ENCODE measurements at places on chromosomes 2 and 18.

DNA sequence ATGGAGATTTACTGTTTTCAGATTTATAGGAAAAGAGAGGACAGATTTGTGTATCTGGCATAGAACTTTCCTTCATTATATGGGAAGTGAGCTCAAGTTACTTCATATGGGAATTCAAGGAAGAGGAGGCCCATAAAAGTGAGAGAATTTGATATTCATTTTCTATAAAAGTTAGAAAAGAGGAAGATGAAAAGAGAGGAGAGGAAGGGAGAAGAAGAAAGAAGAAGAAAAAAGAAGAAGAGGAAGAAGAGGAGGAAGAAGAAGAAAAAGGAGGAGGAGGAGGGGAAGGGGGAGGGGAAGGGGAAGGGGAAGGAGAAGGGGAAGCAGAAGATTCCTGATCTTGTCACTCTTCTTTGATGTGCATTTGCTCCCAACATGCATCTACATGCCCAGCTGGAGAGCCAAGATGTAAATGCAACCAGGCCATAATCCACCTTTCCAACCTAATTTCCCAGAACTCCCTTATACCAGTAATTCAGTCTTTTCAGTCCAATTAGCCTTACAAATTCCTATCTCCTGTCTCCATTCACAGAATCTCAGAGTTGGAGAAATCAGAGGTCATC lies 15.7 kb upstream of the NMI start:
- DNase-seq: no peak

DNA sequence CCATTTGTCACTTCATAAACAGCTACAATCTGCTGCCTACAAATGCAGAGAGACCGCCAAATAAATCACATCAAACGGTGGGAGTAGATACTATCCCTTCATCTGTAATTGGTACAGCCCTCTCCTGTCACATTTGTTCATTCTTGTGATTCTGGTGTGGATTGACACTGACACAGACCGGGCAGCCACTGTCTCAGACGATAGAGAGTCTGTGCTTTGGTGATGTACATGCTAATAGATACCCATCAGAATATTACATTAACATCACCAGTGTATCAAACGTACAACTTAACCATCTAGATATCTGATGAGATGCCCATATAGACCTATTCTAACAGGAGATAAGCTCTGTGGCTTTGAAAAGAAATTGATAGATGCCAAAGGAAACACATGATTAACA lies 419.7 kb upstream of the ZEB2 start:
- no peak for DNase-seq

DNA sequence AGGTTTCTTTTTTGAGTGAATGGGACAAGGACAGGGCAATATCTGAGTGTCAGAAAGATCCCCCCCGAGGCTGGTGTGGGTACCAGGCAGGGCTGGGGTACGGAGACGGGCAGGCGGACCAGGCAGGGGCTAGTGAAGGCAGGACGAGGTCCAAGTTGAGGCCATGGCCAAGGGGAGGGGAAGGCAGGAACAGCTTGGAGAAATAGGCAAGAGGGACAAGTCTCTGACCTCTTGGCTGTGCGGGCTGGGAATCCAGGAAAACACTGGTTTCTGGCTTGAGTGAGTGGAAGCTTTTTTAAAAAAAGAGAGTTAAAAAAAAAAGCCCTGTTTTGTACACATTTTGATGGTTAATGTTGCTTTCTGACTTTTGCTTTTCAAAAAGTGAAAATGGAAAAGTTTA lies 30.3 kb downstream of the ASAP2 start:
- no peak for DNase-seq

DNA sequence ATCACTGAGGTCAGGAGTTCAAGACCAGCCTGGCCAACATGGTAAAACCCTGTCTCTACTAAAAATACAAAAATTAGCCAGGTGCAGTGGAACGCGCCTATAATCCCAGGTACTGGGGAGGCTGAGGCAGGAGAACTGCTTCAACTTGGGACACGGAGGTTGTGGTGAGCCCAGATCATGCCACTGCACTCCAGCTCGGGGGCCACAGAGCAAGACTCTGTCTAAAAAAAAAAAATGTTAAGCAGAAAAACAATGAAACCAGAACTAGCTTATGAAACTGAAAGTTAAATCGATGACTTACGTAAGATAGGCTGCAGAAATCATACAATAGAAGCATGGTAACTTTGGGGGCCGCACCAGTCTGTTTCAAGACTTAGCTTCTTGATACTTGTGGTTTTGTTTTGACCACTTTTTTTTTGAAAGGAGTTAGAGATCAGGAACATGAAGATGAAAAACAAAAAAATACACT lies 6.2 kb upstream of the GPR155 start:
- no peak for DNase-seq

- no peak for DNase-seq
Observed at GRCh38 chr18:67518566-67518965, 2.0 kb upstream of the DSEL start.

DNA sequence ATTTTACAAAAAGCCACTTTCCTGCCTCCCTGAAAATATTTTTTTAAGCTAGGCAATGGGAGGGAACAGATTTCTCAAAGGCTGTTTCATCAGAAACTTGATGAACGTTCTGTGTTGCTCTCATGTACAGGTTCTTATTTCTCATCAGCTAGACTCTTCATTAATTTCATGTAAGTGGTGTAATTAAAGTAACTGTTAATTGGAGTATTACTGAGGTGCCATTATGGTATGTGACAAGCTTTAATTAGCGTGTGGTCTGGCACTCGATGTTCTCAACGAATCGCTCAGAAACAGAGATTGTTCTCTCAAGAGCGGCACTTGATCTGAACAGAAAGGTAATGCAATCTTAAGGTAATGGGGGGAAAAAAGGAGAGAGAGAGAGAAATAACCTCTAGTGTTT lies 81.9 kb upstream of the MYCN start:
- no peak for DNase-seq

DNA sequence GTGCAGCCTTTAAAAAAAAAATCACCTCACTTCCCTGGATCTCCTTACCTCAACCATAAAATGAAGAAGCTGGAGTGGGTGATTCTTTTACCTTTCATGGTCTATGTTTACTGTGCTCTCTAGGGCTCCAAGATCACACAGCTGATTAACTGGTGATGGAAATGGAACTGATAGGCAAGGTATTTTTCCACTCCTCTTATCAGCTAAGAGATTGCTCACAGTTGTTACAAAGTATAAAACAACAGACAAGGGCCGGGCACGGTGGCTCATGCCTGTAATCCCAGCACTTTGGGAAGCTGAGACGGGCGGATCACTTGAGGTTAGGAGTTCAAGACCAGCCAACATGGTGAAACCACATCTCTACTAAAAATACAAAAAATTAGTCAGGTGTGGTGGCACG lies 14.5 kb downstream of the RPS27A start:
- DNase-seq: no peak

DNA sequence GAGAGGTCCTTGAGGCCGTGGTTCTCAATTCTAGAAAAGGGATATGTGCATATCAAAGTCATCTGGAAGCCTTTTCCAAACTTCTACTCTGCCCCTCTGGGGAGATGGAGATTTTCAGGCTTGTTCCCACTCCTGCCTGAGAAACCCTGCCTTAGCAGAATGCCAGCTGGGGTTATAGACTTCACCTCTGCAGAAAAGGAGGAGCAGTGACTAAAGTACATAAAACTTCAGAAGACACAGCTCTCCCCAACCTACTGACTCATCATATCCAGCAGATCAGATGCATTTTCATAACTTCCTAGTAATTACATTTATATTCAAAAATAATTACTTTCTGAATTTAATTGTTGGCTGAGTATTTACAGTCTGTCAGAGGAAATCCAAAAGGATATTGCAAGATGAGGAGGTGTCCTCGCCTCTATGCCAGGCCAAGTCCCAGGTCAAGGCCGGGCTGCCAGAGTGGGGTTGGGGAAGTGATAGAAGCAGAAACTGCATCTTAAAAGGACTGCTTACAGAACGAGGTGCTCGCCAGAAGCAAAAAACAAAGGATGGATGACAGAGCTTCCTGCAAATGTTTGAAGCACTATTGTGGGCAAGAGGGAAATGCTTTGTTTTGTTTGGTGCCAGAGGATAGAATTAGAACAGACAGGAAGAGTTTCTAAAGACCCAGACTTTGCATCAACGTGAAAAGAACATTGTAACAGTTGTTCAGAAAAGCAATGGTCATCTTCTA lies 75.6 kb upstream of the APCDD1 start:
- no peak for DNase-seq

DNA sequence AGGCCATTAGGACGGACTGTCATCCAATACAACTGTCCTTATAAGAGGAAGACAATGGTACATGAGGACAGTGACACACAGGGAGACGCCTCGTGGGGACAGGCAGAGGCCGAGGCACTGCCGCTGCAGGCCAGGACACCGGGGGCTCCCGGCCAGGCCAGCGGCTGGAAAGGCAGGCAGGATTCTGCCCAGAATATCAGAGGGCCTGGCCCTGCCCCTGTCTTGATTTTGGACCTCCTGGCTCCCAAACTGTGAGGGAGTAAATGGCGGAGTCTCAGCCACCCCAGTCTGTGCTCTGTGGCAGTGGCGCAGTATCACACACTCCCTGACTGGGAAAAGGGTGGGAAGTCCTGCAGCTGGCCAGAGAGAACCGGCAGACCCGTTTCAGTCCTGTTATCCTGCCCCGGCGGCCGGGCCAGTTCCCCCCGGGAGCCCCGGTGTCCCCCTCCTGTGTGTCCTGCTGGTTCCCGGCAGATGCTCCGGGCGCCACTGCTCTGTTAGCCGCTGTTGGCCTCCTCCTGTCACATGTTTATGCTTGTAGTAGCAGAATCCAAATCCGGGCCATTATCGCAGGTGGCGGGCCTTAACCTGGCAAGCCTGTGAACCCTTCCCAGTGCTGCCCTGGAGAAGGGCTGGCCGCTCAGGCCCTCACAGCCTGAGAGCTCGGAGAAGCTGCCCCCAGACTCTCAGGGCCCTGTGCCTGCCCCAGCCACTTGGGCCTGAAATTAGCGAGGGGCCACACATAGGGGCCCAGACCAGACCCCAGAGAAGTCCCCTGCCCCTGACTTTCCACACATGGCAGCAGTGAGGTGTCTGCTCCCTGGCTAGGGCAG lies 31.4 kb upstream of the TAF1B start:
- DNase-seq: no peak

- no peak for DNase-seq
Observed at GRCh38 chr2:71962350-71962749, 185.3 kb downstream of the CYP26B1 start.

GRCh38 chr2:217983276-217984233 lies 19.2 kb downstream of the TNS1 start:
- no peak for DNase-seq

GRCh38 chr2:144402251-144402650 lies 117.7 kb downstream of the ZEB2 start:
- no peak for DNase-seq

GRCh38 chr2:70895249-70895648 lies 40.5 kb upstream of the ATP6V1B1 start:
- DNase-seq: no peak

- no peak for DNase-seq
Observed at GRCh38 chr2:44751754-44752479, 189.6 kb upstream of the SIX3 start.

DNA sequence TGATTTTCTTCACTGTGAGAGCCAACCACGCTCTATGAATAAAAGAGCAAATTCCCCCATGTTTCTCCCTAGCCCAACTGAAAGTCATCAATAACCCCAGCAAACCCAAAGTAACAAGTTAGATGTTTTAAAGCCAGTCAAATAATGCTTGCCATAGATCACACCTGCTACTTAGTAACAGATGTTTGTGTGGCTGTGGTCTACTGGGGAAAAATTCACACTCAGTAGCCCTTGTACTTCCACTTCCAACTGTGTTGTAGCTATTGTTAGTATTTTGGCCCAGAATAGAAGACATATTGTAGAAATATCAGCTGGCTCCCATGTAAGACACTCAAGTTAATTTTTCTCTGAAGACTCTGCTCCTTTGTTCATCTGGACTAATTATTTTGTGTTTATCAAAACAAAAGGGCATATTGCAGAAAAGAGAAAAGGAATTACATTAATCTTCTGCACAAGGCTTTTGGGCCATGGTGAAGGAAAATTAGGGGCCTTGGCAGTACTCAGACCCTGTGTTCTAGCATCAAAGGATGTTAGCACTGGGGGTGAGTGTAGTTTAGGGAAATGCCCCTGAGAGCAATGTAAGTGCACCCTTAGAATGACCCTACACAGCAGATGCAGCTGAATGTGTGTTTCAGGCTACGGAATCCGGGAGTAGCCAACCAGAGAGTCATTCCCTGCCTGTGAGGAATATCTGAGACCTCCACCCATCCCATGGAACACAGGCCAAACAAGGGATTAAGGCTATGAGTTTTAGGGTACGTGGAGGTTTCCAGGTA lies 521.9 kb downstream of the EPHA4 start:
- DNase-seq: no peak

GRCh38 chr2:103789381-103790095 lies 1027.7 kb downstream of the TMEM182 start:
- DNase-seq: no peak

- DNase-seq: no peak
Observed at GRCh38 chr18:78496079-78496478, 483.5 kb upstream of the SALL3 start.

- DNase-seq: no peak
Observed at GRCh38 chr18:32777049-32777448, 4.2 kb upstream of the KLHL14 start.

GRCh38 chr2:120305296-120305695 lies 40.6 kb upstream of the INHBB start:
- no peak for DNase-seq

DNA sequence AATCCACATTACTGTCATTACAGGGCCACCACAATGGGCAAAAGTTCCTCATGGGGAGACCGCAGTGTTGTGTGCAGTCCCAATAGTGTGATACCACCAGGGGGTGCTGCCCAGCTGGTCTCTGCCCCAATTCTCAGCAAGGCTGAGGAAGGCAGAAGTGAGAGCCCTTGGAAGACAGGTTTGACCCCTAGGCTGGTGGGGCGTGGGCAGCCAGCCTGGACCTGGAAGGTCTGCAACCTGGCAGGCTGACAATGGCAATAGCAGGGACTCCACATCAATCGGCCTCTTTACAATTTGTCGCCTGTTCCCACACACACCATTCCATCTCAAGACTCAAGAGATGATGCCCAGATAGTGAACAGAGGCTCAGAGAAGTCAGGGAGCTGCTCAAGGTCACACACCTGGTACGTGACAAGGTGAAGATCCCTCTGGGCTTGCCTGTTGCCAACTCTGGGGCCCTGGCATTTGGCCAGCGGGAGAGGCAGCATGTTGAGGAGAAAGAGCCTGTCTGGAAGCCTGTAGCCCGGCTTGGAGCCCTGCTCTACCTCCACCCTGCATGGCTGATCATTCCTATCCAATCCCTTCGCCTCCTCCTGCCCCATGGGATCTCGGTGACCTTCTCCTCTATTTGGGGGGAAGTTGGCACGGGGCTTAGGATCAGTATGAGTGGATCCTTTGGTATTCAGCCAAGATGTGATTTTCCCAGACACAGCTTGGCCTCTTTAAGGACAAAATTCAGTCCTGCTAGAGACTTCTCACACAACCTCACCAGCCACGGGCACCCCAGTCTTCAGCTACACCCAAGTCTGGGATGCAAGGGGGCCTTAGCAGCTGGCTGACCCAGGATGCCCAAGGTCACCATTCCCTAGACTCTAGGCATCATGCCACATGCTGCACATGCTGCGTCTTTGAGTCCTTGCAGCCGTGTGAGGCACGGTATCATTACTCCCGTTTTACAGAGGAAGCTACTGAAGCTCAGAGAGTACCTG lies 2.9 kb upstream of the ATOH8 start:
- peak; percentile 12 for DNase-seq

GRCh38 chr2:239015218-239015900 lies 167.5 kb downstream of the TWIST2 start:
- no peak for DNase-seq

Measured in stimulated activated CD8-positive, alpha-beta memory T cell treated with anti-CD3 and anti-CD28 coated beads, Interleukin-4, amount 100 ng/mL, for 4 hours (primary cell).